ENCODE measurements at places on chromosomes 1 and 21. TPM values are rescaled to one million over a fixed set of nuclear protein-coding genes. Genes with fewer than 3 reads are reported as not detected.

The PADI3 gene
- 0.72 TPM for total RNA-seq

The OR6N1 gene
- total RNA-seq: not detected

The PLEKHA6 gene
- 115 TPM for total RNA-seq

The TRIM46 gene
- total RNA-seq: 0.83 TPM

The C21orf58 gene
- 4.4 TPM for total RNA-seq

The TRPM2 gene
- total RNA-seq: 13.8 TPM

The SLC5A9 gene
- total RNA-seq: 15.2 TPM

The MANEAL gene
- 6.9 TPM for total RNA-seq

The LCE1B gene
- total RNA-seq: not detected

The FCER1G gene
- 31.5 TPM for total RNA-seq

The ADGRB2 gene
- total RNA-seq: 6.0 TPM

The CYP4A11 gene
- total RNA-seq: 14.2 TPM

The LDLRAD2 gene
- total RNA-seq: 0.26 TPM

The KRTAP21-2 gene
- not detected for total RNA-seq

The OPRD1 gene
- not detected for total RNA-seq

The CELA3B gene
- total RNA-seq: 13.7 TPM

The GNAT2 gene
- not detected for total RNA-seq

The CD164L2 gene
- 5.4 TPM for total RNA-seq

The S100A9 gene
- total RNA-seq: 19.1 TPM

The C1orf74 gene
- total RNA-seq: 1.8 TPM

The GJB4 gene
- 6.1 TPM for total RNA-seq

Data from mucosa of gallbladder (tissue), 1 donor.